Gastrocnemius medialis (tissue), 4 donors: ENCODE measurements at places on chromosomes 2 and 18. TPM values are rescaled to one million over a fixed set of nuclear protein-coding genes. Genes with fewer than 3 reads are reported as not detected.

DNA sequence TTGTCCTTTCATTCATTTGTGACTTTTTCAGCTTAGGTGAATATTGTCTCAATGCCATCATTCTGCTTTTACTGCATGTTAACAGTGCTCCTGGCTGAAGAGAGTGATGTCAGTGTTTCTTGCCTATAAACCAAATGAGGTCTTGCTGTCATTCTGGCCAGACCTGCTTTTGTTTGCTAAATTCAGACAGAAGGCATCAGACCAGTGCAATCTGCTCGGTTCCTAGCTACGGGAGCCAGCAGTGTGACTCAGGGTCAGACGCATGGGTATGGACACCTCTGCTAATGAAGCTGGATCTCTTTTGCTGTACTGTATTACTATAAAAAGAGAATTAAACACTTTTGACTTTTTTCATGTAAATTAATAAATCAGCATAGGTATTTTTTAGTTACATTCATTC, 178.9 kb downstream of the TMEM182 start:
- H3K36me3 ChIP-seq, result no peaks in the 10 kb centered on the region
- DNase-seq, result no peak
- H3K4me1 ChIP-seq, result no peaks in the 10 kb centered on the region

- H3K4me3 ChIP-seq, result no peak overlapping the region
- no peaks in the 10 kb centered on the region for H3K4me1 ChIP-seq
- no peak for DNase-seq
- no peaks in the 10 kb centered on the region for H3K27me3 ChIP-seq
- no peak overlapping the region for H3K27ac ChIP-seq
These were observed 9.6 kb upstream of the RAB10 start for GRCh38 chr2:26024260-26024659.

- no peaks in the 10 kb centered on the region for H3K4me1 ChIP-seq
- H3K4me3 ChIP-seq, result no peak overlapping the region
- H3K27me3 ChIP-seq, result no peaks in the 10 kb centered on the region
These were observed 6.9 kb upstream of the CNNM4 start for GRCh38 chr2:96753661-96754282.

DNA sequence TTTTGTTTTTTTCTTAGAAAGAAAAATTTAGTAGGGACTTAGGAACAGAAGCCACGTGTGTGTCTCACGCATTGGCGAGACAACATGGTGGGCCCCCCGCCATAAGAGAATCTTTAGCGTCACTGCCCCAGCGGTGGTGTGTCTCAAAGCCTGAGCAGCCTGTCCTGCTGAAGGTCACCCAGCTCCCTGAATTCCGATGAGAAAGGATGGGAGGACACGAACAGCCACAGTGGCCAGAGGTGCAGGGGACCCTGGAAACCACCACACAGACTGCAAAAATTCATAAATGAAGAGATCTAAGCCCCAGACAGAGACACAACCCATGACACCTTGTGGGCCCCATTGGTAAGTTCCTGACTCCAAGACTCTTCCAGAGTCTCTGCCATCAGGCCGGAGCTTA, 266.1 kb upstream of the RAB6C start:
- no peak overlapping the region for H3K27ac ChIP-seq
- no peak for DNase-seq
- H3K4me3 ChIP-seq, result no peak overlapping the region

GRCh38 chr2:218438596-218438995, 19.7 kb downstream of the VIL1 start:
- H3K27ac ChIP-seq, result no peak overlapping the region
- no peaks in the 10 kb centered on the region for H3K36me3 ChIP-seq
- no peak for DNase-seq
- no peak overlapping the region for H3K4me3 ChIP-seq

DNA sequence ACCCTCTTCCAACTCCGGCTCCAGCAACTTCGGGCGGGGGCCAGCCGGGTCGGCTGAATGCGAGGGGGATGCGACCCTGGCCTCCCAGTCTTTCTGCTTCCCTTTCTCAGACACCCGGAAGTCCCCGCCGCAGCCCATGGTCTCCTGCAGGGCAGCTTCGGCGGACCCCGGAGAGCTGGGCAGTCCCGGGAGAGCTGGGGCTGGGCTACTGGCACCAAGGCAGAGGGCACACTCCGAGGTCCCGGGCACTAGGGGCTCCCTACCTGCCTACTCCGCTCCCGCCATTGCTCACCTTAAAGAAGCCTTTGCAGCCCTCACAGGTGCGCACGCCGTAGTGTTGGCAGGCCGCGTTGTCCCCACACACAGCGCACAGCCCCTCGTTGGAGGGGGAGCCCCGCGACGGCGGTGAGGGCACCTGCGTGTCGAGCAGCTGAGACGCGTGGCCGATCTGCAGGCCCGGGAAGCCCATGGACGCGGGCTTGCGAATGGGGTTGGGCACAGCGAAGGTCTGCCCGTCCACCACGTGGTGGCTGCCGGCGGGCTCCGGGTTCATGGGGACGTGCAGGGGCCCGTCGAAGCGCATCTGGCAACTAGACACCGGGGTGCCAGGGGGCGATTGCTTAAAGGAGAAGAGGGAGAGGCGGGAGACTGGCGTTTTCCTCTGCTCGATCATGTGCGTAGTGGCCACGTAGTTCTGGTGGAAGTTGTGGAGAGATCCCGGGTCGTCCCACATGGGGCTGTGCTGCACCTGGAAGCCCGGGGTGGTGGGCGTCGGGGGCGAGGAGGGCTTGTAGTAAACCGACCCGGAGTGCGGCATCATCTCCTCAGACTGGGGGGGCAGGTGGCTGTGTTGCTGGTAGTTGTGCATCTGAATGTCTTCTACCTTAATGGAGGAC, 3.2 kb downstream of the NR4A2 start:
- DNase-seq, result no peak
- no peak overlapping the region for H3K4me3 ChIP-seq
- no peaks in the 10 kb centered on the region for H3K4me1 ChIP-seq
- H3K36me3 ChIP-seq, result no peaks in the 10 kb centered on the region

GRCh38 chr2:208179028-208179609, 10.7 kb downstream of the C2orf80 start:
- no peaks in the 10 kb centered on the region for H3K36me3 ChIP-seq
- H3K4me3 ChIP-seq, result no peak overlapping the region
- peaks cover 4% of the 10 kb centered on the region for H3K27me3 ChIP-seq
- no peak overlapping the region for H3K27ac ChIP-seq

DNA sequence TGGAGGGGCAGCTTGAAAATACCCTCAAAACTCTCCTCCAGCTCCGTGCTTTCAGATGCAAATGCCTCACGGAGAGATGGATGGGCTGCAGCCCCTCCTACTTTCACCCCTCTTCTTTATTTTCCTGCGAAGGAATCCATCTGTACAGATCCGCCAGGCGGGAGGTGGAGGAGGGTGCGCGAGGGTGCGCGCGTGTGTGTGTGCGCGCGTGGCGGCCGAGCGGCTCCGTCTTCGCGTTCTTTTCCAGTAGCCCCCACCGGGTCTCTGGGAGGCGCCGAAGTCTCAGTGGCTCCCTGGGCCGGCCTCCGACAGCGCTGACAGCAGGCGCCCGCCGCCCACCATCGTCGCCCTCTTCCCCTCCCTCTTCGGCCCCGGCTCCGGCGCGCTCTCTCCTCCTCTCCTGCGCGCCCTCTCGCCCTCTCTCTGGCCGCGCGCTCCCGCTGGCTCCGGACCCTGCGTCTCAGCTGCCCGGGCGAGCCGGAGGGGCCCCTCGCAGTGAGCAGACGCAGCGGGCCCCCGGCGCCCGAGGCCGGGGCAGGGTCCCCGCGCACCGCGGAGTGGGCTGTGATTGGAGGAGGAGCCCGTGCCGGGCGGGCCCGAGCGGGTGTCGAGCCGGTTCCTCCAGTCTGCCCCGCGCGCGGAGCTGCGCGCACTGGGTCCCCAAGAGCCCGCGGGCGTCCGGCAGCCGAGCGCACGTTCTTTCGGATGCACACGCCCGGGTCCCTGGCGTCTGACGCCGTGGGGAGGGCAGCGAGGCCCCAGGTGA, at the start of gene CDH7:
Gene CDH7 (plus strand): TSS at position 624 of the 766 bp plus-strand sequence. CDS start 11,831 bp downstream, outside the sequence.
- H3K4me3 ChIP-seq, result peak within 1 kb of the TSS; percentile 21
- no peak for DNase-seq
- no peaks in the 10 kb centered on the region for H3K4me1 ChIP-seq
- no peaks in the 10 kb centered on the region for H3K36me3 ChIP-seq

- no peak for DNase-seq
- H3K4me3 ChIP-seq, result no peak overlapping the region
- no peak overlapping the region for H3K27ac ChIP-seq
- no peaks in the 10 kb centered on the region for H3K36me3 ChIP-seq
- H3K4me1 ChIP-seq, result no peaks in the 10 kb centered on the region
- H3K27me3 ChIP-seq, result no peaks in the 10 kb centered on the region
These were observed 46.4 kb upstream of the MTCL1 start for GRCh38 chr18:8658858-8659485.

- H3K27me3 ChIP-seq, result peaks cover 31% of the 10 kb centered on the region
- H3K4me3 ChIP-seq, result peak overlapping the region; percentile 35
- H3K27ac ChIP-seq, result no peak overlapping the region
- DNase-seq, result no peak
These were observed 127.4 kb downstream of the ARHGEF4 start for GRCh38 chr2:130963849-130964793.

The SMAD2 gene
- total RNA-seq, result 67.7 TPM

- no peak overlapping the region for H3K4me3 ChIP-seq
- no peaks in the 10 kb centered on the region for H3K36me3 ChIP-seq
- DNase-seq, result no peak
- H3K4me1 ChIP-seq, result no peaks in the 10 kb centered on the region
- no peak overlapping the region for H3K27ac ChIP-seq
These were observed 4.8 kb upstream of the SLC38A11 start for GRCh38 chr2:164960159-164960558.

The SLC5A7 gene
- 0.04 TPM for total RNA-seq

The MYL1 gene
- 3,016 TPM for total RNA-seq

DNA sequence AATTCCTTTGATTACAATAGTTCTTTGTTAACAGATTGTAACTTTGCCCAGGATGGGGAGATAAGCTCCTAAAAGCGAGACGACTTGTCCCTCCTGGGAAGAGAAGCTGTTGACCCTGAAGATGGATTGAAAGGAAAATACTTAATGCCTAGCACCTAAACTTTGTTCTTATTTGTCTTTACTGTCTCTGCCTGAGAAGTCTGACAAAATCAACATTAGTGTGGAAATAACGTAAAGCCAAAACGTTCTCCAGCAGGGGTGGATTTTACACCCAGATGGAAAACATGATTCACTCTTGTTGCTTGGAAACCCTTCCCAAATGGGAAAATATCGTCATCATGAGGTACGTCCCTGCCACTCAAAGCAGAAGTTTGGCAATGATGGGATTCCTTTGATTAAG, 450.1 kb downstream of the SLC4A3 start:
- H3K36me3 ChIP-seq, result no peaks in the 10 kb centered on the region
- no peaks in the 10 kb centered on the region for H3K27me3 ChIP-seq
- H3K27ac ChIP-seq, result no peak overlapping the region
- no peak for DNase-seq

DNA sequence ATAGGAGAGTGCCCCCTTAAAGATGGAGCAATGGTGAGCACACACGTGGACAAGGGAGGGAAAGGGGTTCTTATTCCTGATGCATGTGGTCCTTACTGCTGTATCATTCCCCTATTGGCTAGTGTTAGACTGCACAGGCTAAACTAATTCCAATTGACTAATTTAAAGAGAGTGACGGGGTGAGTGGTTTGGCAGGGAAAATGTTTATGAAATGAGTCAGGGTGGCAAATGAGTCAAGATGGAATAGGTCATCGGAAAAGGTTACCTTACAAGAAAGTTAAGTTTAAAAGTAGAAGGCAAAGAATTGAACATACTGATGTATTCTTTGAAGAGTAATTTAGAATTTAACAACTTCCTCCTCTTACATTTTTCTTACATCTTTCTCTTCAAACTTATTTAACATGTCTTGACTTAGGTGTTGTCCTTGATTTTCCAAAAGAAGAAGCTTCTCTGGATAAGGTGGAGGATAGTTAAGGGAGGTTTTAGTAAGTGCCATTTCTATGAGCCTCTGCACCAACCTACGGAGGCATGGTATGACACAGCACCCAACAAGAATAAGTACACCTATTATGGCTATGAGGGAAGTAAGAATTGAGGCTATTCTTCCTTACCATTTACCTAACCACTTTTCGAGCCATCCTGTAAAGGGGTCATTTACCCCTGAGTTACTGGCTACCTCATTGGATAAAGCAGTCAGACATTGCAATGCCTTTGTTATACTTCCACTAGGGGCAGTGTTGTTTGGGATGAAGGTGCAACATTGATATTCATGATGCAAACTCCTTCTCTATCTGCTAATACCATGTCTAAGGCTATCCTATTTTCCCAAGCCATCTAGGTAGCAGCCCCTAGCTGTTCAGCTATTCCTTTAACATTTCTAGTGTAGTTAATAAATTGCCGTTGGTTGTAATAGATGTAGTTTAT, 1345.8 kb upstream of the LRRTM1 start:
- H3K4me1 ChIP-seq, result no peaks in the 10 kb centered on the region
- H3K27ac ChIP-seq, result no peak overlapping the region
- H3K27me3 ChIP-seq, result no peaks in the 10 kb centered on the region

The UGT1A4 gene
- total RNA-seq, result not detected

GRCh38 chr2:108823286-108823685, 36.7 kb downstream of the CCDC138 start:
- no peaks in the 10 kb centered on the region for H3K36me3 ChIP-seq
- DNase-seq, result no peak
- no peak overlapping the region for H3K27ac ChIP-seq
- no peak overlapping the region for H3K4me3 ChIP-seq
- H3K4me1 ChIP-seq, result no peaks in the 10 kb centered on the region

- H3K4me3 ChIP-seq, result no peak overlapping the region
- no peaks in the 10 kb centered on the region for H3K36me3 ChIP-seq
- H3K27ac ChIP-seq, result no peak overlapping the region
- no peak for DNase-seq
These were observed 481 bp downstream of the DCDC2C start for GRCh38 chr2:3703757-3704355.

- H3K27me3 ChIP-seq, result no peaks in the 10 kb centered on the region
- H3K36me3 ChIP-seq, result peaks cover 11% of the 10 kb centered on the region
- no peak overlapping the region for H3K27ac ChIP-seq
- H3K4me1 ChIP-seq, result no peaks in the 10 kb centered on the region
- no peak for DNase-seq
These were observed 34.1 kb upstream of the ASPRV1 start for GRCh38 chr2:69995511-69995910.

- H3K27ac ChIP-seq, result no peak overlapping the region
- no peaks in the 10 kb centered on the region for H3K36me3 ChIP-seq
- H3K4me1 ChIP-seq, result no peaks in the 10 kb centered on the region
- no peak for DNase-seq
These were observed 63.1 kb downstream of the RHOB start for GRCh38 chr2:20509770-20510490.

The BMP10 gene
- not detected for total RNA-seq

GRCh38 chr2:72949642-72950041, 32.3 kb downstream of the EMX1 start:
- H3K27me3 ChIP-seq, result no peaks in the 10 kb centered on the region
- no peaks in the 10 kb centered on the region for H3K4me1 ChIP-seq
- no peaks in the 10 kb centered on the region for H3K36me3 ChIP-seq
- no peak overlapping the region for H3K4me3 ChIP-seq
- no peak overlapping the region for H3K27ac ChIP-seq
